Mesenchymal stem cell (in vitro differentiated cells and primary cell): ENCODE measurements at places on chromosomes 5 and 9.

DNA sequence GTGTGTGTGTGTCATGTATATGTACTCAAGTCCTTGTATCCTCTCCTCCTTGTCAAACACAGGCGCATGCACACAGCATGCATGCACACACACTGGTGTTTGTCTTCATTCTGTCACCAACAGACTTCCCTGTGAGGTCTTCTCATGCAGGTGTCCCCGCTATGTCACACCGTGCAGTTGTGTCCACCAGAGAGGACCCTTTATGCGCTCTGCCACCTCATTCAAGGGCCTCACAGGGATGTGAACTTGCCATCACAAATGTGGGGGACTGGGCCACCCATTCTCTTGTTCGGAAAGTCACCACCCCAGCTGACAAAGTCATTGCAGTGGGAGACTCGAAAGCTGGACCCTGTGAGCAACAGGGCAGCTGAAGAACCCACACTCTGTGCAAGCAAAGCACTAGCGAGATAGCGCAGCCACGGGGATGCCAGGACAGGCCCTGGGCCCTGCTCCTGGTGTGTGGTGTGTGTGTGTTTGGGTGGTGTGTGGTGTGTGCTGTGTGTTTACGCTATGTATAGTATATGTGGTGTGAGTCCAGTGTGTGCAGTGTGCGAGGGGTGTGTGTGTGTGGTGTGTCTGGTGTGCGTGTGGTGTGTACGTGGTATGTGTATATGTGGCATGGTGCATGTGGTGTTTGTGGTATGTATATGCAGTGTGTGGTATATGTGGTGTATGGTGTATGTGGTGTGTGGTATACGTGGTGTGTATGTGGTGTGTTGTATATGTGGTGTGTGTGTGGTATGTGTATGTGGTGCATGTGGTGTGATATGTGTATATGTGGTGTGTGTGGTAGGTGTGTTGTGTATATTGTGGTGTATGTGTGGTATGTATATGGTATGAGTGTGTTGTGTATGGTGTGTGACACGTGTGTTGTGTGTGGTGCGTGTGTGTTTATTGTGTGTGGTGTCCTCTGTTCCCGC is 30.9 kb upstream of the NXNL2 start:
- H3K27me3 ChIP-seq, result no peaks in the 10 kb centered on the region
- H3K36me3 ChIP-seq, result no peaks in the 10 kb centered on the region
- H3K27ac ChIP-seq, result no peak overlapping the region
- no peak overlapping the region for H3K4me3 ChIP-seq
- DNase-seq, result no peak

GRCh38 chr5:153891394-153891793 is 147.3 kb downstream of the FAM114A2 start:
- no peak for DNase-seq
- no peak overlapping the region for H3K4me3 ChIP-seq
- no peaks in the 10 kb centered on the region for H3K4me1 ChIP-seq
- H3K27ac ChIP-seq, result no peak overlapping the region
- no peaks in the 10 kb centered on the region for H3K27me3 ChIP-seq

- H3K27me3 ChIP-seq, result no peaks in the 10 kb centered on the region
- no peaks in the 10 kb centered on the region for H3K4me1 ChIP-seq
- DNase-seq, result no peak
- no peak overlapping the region for H3K27ac ChIP-seq
- H3K4me3 ChIP-seq, result no peak overlapping the region
Observed at GRCh38 chr5:28012538-28012937, 974.2 kb upstream of the CDH9 start.

GRCh38 chr9:114503009-114503408 is 2.3 kb downstream of the WHRN start:
- DNase-seq, result no peak
- H3K27ac ChIP-seq, result no peak overlapping the region
- H3K27me3 ChIP-seq, result peaks cover 18% of the 10 kb centered on the region
- no peaks in the 10 kb centered on the region for H3K36me3 ChIP-seq
- no peak overlapping the region for H3K4me3 ChIP-seq
- H3K4me1 ChIP-seq, result peaks cover 20% of the 10 kb centered on the region

GRCh38 chr5:97844797-97845196 is 661.8 kb upstream of the RIOK2 start:
- H3K4me3 ChIP-seq, result no peak overlapping the region
- peak; percentile 8 for DNase-seq
- no peaks in the 10 kb centered on the region for H3K36me3 ChIP-seq
- H3K4me1 ChIP-seq, result no peaks in the 10 kb centered on the region

DNA sequence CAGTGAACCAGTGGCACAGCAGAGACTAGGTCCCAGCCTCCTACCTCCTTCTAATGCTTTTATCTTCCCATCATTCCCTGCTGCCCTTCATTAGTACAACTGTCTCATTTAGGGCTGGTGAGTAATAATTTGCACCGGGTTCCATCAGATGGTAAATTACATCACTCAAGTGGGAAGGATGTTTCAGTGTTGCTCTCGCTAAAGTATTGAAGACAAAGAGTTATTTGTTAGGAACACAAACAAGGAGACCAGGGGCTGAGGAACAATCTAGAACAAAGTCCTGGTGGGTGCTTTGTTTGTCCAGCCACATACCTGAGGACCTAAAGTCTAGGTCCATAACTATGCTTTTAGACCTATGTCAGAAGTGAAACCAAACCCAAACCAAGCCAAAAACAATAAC is 52.4 kb downstream of the SEC61B start:
- DNase-seq, result no peak
- H3K27ac ChIP-seq, result no peak overlapping the region
- H3K4me3 ChIP-seq, result no peak overlapping the region
- no peaks in the 10 kb centered on the region for H3K27me3 ChIP-seq
- no peaks in the 10 kb centered on the region for H3K36me3 ChIP-seq

- H3K4me1 ChIP-seq, result peaks cover 6% of the 10 kb centered on the region
- no peaks in the 10 kb centered on the region for H3K36me3 ChIP-seq
- no peaks in the 10 kb centered on the region for H3K27me3 ChIP-seq
- H3K27ac ChIP-seq, result no peak overlapping the region
- no peak for DNase-seq
Observed at GRCh38 chr9:131965103-131965502, 114.6 kb downstream of the MED27 start.

- peaks cover 3% of the 10 kb centered on the region for H3K4me1 ChIP-seq
- H3K27ac ChIP-seq, result peak overlapping the region; percentile 89
- H3K36me3 ChIP-seq, result peaks cover 8% of the 10 kb centered on the region
- peak overlapping the region; percentile 41 for H3K4me3 ChIP-seq
- DNase-seq, result peak; percentile 54
Observed at GRCh38 chr9:4678679-4679267, 596 bp upstream of the CDC37L1 start.

- peak overlapping the region; percentile 89 for H3K27ac ChIP-seq
- H3K36me3 ChIP-seq, result peaks cover 23% of the 10 kb centered on the region
- H3K4me3 ChIP-seq, result no peak overlapping the region
- H3K27me3 ChIP-seq, result no peaks in the 10 kb centered on the region
Observed at GRCh38 chr5:74638544-74638969, 2.0 kb downstream of the ENC1 start.

DNA sequence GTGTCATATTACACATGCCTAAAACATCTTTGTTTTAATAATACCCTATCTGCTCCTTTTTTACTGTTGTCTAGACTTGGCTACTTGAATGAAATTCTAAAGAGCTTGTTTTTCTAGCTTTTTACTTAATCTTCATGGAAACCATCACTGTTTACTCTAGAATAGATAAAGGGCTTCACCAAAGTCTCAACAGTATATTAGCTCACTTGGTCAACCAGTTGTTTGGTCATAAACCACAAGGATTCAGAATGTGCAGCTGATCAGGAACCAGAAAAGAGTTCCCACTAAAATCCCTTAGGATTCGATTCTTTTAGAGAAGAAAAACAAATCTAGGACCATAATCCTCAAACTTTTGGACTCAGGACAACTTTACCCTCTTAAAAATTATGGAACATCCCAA is 38.0 kb downstream of the CDO1 start:
- peaks cover 3% of the 10 kb centered on the region for H3K27me3 ChIP-seq
- no peaks in the 10 kb centered on the region for H3K4me1 ChIP-seq
- H3K27ac ChIP-seq, result no peak overlapping the region

DNA sequence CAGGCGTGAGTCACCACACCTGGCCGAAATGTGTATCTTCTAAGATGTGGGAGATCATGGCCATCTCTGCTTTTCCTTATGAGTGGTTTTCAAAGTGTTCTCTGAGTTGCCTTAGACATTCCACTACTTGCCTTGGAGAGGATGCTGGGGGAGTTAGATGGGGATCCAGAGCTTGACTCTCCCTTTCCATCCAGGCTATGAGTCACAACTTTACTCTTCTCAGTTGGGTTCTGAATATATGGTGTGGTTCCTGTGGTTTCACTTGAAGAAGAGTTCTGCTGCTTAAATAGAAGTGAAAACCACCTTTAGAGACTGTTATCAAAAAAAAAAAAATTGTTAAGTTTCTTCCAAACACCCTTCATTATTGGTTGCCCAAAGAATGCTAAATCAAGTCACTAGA is 217.6 kb downstream of the ZNF608 start:
- no peak for DNase-seq
- no peaks in the 10 kb centered on the region for H3K36me3 ChIP-seq
- no peaks in the 10 kb centered on the region for H3K4me1 ChIP-seq
